ENCODE measurements at places on chromosomes 5 and 9. TPM values are rescaled to one million over a fixed set of nuclear protein-coding genes. Genes with fewer than 3 reads are reported as not detected.

Gene NIM1K
- total RNA-seq = 0.07 TPM

Gene ZBTB26
- total RNA-seq = 2.7 TPM

Gene SLC6A18
- not detected for total RNA-seq

Gene FOXD4L4
- total RNA-seq = 0.25 TPM

Gene TMEM215
- total RNA-seq = 0.18 TPM

Gene CCNO
- 0.32 TPM for total RNA-seq

Measured in pulmonary artery endothelial cell (primary cell).